ENCODE measurements at places on chromosomes 7 and 10.

- DNase-seq, result no peak
These were observed 75.9 kb upstream of the SLF2 start for GRCh38 chr10:100836891-100837290.

- no peak for DNase-seq
These were observed 567.2 kb downstream of the ATRNL1 start for GRCh38 chr10:115660391-115660790.

- DNase-seq, result no peak
These were observed 961.0 kb downstream of the GATA3 start for GRCh38 chr10:9015447-9015846.

DNA sequence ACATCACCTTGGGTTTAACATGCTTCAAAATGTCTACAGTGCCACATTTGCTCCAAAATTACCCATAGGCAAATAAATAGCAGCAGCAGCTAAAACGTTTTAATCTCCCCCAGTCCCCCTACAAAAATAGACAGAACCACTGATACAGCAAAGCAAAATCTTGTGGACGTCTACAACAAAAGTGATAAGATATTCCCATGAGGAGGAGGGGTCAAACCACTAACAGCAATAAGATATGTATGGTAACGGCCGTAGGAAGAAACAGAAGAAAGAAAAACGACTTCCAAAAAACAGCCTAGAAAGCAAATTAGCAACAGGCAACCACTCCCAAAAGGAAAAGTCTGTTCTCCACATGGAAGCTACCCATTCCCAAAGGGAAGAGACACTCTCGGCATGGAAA lies 34.5 kb upstream of the ST8SIA6 start:
- DNase-seq, result no peak

- no peak for DNase-seq
These were observed 149.8 kb downstream of the KLF6 start for GRCh38 chr10:3635211-3635671.

DNA sequence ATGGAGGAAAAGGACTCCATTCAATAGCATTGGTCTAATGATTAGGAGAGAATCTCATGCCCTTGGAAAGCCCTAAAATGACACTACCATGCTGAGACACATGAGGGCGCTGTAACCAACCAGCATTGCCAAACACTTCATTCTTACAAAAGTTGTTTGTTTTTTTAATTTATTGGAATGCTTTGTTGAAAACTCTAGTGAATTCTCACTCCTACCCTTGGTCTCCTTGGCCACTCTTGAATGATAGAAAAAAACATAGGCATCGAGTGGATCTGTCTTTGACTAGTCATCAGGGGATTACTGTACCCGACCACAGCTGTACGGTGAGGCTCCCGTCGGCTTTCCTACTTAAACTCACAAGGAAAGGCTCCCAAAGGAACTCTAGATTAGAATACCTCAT lies 29.3 kb upstream of the ADD3 start:
- DNase-seq, result no peak
